GM10248 (cell line): ENCODE measurements at places on chromosomes 4 and X.

DNA sequence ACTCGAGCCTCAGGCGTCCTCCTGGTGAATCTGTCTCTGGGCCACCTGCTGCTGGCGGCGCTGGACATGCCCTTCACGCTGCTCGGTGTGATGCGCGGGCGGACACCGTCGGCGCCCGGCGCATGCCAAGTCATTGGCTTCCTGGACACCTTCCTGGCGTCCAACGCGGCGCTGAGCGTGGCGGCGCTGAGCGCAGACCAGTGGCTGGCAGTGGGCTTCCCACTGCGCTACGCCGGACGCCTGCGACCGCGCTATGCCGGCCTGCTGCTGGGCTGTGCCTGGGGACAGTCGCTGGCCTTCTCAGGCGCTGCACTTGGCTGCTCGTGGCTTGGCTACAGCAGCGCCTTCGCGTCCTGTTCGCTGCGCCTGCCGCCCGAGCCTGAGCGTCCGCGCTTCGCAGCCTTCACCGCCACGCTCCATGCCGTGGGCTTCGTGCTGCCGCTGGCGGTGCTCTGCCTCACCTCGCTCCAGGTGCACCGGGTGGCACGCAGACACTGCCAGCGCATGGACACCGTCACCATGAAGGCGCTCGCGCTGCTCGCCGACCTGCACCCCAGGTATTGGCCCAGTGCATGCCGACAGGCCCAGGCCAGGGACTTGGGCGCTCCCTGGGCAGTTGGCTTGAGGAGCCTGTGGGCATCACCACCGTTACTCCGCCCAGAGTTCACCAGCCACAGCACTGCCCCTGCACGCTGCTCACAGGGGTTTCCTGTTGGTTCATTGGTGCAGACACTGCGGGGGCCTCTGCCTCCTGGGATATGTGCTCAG is 1.1 kb downstream of the GPR78 start:
- no peak for DNase-seq

DNA sequence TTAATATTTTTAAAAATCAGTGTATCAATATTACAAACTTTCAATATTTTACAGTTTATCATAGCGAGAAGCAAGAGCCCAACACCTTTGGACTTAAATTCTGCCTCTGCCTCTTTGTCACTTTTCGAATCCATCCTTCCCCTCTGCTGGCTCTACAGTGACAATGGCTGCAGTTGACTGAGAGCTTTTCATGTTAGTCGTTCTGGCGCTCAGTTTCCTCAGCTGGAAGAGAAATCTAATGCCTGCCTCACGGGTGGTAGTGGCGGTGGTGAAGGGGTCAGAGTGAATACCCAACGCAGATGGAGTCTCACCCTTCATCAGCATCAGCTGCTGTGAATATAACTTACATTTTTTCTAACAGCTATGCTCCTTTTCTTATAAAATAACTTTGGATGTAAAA is 144.8 kb downstream of the NWD2 start:
- no peak for DNase-seq

DNA sequence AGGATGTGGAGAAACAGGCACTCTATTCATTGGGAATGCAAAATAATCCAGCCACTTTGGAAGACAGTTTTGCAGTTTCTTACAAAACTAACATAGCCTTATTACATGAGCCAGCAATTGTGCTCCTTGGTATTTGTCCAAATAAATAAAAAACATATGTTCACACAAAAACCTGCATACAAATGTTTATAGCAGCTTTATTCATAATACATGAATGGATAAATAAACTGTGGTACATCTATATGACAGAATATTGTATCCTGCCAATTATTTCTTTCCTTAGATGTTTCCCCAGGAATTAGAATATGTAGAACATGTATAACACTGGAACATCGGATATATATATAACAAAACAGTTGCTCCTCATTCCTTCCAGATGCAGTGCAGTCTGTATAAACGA is 57.7 kb upstream of the VEGFC start:
- DNase-seq, result no peak

- no peak for DNase-seq
Measured at GRCh38 chrX:39981946-39982345, 115.8 kb downstream of the BCOR start.

GRCh38 chrX:70012756-70013155 is 37.0 kb downstream of the AWAT2 start:
- DNase-seq, result no peak

DNA sequence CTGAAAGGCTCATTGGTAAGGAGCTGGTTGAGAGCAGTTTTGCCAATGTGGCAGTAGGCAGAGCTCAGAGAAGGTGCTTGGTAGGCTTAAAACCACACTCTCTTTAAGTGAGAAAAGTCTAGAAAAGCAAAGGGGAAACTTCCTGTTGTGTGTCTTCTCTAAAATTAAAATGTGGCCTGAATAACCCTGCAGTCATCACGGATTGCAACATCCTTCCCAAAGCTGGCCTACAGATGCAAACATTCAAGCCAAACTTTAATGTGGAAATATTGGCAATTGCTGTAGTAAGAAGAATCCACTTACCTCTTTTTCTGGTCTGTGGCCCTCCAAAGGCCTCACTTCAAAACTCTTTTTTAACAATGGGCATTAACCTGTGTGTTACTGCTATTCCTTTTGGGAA is 348.5 kb downstream of the OPHN1 start:
- no peak for DNase-seq

GRCh38 chr4:56464581-56464980 is 2.8 kb upstream of the SRP72 start:
- no peak for DNase-seq
